ENCODE measurements at places on chromosomes 3 and 15. TPM values are rescaled to one million over a fixed set of nuclear protein-coding genes. Genes with fewer than 3 reads are reported as not detected.
A peak's percentile ranks its signal among the peaks of the same experiment; 100 is the strongest.

GRCh38 chr3:160368804-160369203 is 30.2 kb downstream of the IFT80 start:
- DNase-seq: no peak

GRCh38 chr3:56890448-56891091 is 88.8 kb upstream of the ARHGEF3 start:
- no peak for DNase-seq

The GOLGA8H gene
- 0.43 TPM for polyA plus RNA-seq

The KLHL6 gene
- polyA plus RNA-seq: 0.37 TPM

The ATP13A3 gene
- 15.3 TPM for polyA plus RNA-seq

DNA sequence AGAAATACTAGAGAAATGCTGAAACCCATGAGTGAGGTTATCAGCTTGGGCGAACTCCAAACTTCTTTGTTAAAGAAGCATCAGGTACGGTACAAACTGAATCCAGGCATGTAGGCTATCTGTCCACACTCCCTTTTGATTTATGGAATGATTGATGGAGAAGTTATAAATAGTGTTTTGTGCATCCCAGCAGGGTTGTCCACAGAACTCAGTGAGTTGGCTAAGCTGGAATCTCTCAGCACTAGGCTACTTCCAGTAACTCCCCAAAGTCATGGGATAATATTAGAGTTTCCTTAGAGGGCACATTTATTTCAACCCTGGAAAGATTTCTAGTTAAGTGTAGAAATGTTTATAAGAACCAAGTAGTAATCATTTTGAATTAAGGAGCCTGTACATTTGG is 186.2 kb upstream of the CRBN start:
- no peak for DNase-seq

- DNase-seq: no peak
Observed at GRCh38 chr3:158792709-158793108, 9.1 kb upstream of the MFSD1 start.

DNA sequence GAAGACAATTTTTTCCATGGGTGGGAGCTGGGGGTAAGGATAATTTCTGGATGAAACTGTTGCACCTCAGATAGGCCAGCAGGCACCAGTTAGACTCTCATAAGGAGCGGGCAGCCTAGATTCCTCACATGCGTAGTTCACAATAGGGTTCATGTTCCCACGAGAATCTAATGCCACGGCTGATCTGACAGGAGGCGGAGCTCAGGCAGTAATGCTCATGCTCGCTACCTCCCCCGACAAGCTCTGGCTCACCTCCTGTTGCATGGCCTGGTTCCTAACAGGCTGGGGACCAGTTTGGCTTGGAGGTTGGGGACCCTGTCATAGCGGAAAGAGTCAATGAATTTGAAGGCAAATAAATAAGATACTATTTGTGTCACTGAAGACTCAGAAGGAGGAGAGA is 105.5 kb downstream of the PLD1 start:
- no peak for DNase-seq

- no peak for DNase-seq
Observed at GRCh38 chr15:40058476-40059140, 19.6 kb upstream of the SRP14 start.

The CEP63 gene
- polyA plus RNA-seq: 19.2 TPM

- DNase-seq: peak; percentile 19
Observed at GRCh38 chr3:135272026-135272669, 477.1 kb downstream of the EPHB1 start.

GRCh38 chr3:51139616-51140015 is 245.5 kb upstream of the MANF start:
- no peak for DNase-seq

The FBXL22 gene
- polyA plus RNA-seq: 1.2 TPM

DNA sequence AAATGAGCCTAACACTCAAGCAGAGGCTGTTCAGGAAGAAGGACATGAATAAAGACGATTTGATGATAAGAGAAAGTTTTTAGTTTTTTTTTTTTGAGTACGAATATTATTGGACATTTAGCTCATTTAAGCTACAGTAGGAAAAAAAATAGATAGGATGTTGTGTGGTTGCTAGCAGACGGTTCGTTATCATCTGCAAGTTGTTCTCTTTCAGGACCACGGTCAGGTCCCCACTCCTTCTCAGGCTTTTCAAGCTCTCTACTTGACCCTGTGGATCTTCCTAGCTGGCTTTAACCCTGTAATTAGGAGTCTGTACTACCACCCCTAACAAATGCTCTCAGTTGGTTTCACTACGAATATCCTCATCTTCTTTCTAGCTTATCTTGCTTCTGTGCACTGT is 1.1 kb downstream of the KCNH8 start:
- DNase-seq: peak; percentile 80

The RASL12 gene
- polyA plus RNA-seq: 6.7 TPM

- DNase-seq: no peak
Observed at GRCh38 chr15:72758182-72758581, 25.4 kb downstream of the ADPGK start.

DNA sequence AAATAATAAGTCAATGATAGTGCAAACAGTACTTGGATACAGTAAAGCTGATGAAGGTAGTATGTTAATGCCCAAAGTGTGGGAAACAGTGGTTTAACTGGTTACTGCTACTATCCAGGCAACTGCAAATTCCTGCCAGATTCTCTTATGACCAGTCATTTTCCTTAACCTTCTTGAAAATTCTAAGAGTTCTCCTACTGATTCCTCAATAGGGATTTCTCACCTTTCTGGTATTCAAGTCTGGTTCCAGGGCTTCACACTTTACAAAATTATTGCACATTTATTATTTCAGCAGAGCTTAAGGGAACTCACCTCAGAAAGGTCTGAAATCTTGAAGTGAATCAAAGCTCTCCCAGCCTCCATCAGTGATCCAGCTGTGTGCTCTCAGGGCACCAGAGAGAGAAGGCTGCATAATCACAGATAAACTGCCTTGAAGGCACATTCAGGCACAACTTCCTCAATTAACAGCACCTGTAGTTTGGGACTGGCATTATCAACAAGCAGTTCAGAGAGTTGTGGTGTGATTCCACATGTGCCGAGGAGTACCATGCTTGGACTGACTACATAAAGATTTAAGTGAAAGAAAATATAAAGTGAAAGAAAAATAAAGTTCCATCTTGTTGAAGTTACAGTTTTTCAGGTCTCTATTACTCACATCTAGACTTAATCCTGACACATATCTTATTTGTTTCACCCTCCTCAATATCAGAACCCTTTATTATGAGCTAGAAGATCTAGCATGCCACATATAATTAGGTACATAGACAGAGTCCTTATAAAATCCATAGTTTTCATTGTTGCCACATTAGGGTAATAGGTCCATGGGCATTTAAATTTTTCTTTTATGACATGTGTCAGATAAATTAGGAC is 59.5 kb upstream of the TIPARP start:
- DNase-seq: no peak

DNA sequence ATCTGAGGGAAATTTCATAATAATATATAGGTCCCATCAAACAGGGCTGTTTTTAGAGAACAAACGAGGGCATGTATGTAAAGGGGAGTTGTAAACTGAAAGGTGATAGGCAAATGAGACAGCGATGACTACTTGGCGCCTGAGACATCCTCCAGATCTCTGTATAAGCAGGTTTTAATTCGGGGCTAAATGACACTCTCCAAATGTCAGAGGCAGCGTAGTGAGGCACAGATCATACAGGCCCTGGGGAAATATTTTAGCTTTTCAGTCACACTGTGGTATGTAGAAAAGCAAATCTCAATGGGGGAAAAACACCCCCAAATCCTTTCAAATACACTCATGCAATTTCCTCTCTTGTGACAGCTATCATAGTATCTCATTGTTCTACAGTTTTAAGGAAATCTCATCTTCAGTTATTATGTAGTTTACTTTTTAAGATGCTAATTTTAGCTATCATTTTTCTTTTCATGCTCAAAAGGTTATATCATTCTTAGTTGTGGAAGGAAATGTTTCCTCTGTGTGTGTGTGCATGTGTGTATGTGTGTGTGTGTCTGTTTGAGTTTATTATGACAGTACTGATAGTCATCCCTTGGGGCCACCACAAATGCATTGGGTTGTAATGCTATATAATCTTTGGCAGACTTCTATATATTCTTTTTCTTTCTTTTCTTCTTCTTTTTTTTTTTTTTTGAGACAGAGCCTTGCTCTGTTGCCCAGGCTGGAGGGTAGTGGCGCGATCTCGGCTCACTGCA is 1.1 kb downstream of the TPRG1 start:
- DNase-seq: no peak

- DNase-seq: no peak
Observed at GRCh38 chr3:151400341-151400740, 15.8 kb upstream of the P2RY12 start.

GRCh38 chr3:48399387-48400172 is 27.6 kb downstream of the FBXW12 start:
- peak; percentile 39 for DNase-seq

Measured in kidney (tissue), 22 donors.